CD14-positive monocyte (primary cell): ENCODE measurements at places on chromosomes 5 and 9.

DNA sequence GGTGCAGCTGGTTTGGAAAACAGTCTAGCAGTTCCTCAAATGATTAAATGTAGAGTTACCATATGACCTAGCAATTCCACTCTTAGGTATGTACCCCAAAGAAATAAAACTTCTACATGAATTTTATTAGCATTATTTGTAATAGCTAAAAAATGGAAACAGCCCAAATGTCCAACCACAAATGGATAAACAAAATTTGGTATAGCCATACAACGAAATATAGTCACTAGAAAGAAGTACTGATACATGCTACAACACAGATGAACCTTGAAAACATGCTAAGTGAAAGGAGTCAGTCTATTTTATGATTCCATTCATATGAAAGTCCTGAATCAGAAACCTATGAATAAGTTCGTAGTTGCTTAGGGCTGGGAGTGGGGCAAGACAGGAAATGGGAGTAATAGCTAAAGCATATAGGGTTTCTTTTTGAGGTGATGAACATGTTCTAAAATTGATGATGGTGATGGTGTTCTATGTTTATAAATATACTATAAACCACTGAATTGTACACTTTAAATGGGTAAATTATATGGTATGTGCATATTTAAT, 6.3 kb downstream of the GDF9 start:
- no peak for DNase-seq

DNA sequence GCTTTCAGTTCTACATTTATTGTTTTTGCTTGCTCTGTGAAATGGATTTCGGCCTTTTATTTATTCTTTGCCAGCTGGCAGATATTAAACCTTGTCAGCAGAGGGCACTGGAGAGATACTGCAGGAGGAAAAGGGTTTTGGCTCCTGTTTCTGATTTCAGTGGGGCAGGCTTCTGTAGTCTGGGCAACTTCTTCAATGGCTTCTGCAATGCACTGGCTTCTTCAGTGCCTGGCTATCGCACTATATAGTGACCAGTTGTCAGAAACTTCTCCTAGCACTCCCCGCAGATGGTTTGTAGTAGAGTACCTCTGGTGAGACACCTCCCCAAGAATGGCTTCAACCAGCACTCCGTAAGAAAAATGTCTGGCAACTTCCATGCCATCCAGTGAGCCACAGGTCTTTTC, 3.2 kb upstream of the NFX1 start:
- peak; percentile 66 for DNase-seq

- DNase-seq = no peak
These were observed 42.9 kb upstream of the FAM120AOS start for GRCh38 chr9:93496285-93496684.

DNA sequence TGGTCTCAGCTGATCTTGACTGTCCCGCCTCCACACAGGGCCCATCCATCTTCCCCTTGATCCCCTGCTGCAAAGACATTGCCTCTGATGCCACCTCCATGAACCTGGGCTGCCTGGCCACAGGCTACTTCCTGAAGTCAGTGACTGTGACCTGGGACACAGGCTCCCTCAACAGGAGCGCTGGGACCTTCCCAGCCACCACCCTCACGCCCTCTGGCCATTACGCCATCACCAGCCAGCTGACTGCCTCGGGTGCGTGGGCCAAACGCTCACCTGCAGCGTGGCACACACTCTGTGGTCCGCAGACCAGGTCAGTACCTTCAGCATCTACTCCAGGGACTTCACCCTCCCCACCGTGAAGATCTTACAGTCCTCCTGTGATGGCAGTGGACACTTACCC, 71.9 kb downstream of the INSL6 start:
- no peak for DNase-seq

DNA sequence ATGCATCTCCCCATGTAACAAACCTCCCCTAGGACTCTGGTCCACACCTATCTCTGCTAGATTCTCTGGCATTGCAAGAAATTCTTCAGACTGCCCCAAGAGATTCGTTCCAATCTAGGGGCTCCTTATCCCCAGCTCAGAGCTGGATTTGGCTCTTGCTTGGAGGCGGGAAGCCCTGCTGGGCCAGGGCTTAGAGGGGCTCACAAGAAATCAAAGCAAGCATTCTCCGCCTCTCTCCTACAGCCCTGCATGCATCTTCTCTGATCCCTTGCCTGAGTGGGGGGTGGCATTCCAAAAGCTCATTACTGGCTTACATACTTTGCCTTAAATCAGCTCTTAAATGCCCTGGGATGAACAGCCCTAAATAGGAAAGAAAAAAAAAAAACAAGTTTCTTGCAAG, 75.8 kb downstream of the KCNIP1 start:
- DNase-seq = no peak

DNA sequence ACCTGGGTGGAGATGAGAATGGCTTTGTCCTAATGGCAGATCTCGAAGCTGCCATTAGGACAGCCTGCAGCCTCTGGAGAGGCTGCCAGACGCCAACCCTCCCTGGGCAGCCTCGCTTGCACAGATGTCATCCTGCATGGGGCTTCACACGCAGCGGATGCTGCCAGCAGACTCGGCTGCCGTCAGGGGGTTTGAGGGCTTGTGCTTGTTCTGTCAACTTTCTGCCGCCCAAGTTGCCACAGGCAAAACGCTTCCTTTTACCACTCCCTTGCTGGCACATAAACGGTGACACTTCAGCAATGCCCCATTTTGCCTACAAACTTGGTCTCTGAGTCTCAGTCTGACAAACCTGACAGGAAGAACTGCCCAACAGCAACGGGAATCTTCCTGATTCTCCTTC, 24.7 kb downstream of the DAP start:
- DNase-seq = no peak

DNA sequence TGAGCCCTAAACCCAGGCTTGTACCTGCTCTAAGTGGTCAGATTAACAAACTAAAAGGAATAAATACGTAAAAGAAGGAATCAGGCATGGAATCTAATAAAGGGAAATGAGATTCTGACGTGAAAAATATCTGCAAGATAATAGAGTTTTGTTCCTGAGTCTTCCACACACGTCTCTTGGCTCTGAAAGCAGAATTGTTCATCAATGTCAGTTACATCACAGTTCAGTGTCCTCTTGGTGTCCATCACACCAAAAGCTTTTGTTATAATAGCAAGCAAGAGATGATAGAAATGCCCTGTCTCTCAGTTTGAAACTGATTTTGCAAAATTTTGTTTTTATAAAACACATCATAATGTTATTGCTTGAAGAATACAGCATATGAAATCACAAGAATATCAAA, 34.7 kb upstream of the NMUR2 start:
- no peak for DNase-seq

DNA sequence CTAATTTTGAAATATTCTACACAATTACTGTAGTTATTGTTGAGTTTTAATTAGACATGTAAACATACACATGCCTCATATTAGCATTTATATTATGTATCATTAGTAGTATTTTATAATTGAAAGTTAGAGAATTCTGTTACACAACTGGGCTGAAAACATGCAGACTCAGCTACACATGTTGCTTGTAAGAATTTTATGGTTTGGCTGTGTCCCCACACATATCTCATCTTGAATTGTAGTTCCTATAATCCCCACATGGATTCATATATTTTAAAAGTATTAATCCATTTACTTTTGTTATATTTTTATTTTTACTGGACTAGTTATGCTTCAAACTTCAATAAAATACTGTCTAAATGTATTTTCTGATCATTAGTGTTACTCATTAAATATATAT, 2075.3 kb upstream of the C9orf72 start:
- no peak for DNase-seq

DNA sequence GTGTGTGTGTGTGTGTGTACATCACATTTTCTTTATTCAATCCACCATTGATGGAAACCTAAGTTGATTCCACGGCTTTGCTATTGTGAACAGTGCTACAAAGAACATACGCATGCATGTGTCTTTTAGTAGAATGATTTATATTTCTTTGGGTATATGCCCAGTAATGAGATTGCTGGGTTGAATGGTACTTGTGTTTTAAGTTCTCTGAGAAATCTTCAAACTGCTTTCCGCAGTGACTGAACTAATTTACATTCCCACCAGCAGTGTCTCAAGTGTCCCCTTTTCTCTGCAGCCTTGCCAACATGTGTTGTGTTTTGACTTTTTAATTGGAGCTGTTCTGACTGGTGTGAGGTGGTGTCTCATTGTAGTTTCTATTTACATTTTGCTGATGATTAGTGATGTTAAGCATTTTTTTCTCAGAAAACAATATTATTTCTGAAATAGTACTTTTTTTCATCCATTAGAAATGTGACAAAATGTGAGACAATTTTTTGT, 769.7 kb downstream of the TAF11L14 start:
- DNase-seq = no peak

DNA sequence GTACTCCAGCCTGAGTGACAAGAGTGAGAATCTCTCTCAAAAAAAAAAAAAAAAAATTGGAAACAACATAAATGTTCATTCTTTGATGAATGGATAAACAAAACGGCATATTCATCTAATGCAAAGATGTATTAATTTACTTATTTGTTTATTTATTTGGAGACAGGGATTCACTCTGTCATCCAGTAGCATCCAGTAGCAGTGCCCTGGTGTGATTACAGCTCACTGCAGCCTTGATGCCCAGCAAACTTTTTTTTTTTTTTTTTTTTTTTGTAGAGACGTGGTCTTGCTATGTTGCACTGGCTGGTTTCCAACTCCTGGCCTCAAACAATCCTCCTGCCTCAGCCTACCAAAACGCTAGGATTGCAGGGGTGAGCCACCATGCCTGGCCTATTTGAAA, 24.4 kb downstream of the OR2V2 start:
- DNase-seq = no peak

- DNase-seq = no peak
These were observed 72.9 kb downstream of the TARS1 start for GRCh38 chr5:33513462-33514185.

DNA sequence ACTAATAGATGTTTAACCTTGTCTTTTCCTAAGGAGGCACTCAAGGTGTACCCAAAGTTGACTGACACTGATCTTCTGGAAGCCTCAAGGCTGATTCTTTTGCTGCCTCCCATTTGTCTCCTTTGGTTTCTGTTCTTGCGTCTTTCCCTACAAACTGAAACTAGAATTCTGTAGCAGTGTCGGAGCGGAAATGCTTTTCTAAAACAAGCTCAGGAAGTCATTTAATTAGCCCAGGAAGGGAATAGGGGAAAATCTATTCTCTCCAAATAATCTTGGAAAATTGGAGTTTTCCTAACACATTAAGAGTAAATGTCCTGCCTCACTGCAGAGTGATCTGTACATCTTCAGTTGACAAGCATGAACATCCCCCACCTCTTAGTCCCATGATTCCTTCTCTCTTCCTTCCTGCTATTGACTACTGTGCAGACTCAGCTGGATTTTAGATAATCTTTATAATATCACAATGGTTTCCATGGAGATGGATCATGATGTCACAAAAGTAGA, 182.7 kb downstream of the NR3C1 start:
- no peak for DNase-seq
